HTR-8/SVneo (cell line): ENCODE measurements at places on chromosomes 3 and 15.
A peak's percentile ranks its signal among the peaks of the same experiment; 100 is the strongest.

GRCh38 chr3:62392626-62393292 lies 19.4 kb upstream of the FEZF2 start:
- DNase-seq, result no peak

DNA sequence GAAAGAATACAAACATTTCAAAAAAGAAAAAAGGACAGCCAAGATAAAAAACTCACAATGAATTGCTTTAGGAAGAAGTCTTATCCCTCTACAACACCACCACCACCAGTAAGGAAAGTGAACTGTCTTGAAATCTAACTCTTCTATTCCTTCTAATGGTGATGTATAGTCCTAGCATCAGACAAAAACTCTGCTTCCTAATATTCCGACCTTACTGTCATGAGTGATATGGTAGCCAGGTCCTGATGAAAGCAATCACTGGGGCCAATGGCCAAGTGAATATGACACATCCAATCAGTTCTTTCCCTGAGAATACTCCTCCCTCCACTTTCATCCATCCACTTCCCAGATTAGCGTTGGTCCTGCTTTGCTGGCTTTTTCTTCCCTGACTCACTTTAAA lies 14.8 kb downstream of the GK5 start:
- no peak for DNase-seq

DNA sequence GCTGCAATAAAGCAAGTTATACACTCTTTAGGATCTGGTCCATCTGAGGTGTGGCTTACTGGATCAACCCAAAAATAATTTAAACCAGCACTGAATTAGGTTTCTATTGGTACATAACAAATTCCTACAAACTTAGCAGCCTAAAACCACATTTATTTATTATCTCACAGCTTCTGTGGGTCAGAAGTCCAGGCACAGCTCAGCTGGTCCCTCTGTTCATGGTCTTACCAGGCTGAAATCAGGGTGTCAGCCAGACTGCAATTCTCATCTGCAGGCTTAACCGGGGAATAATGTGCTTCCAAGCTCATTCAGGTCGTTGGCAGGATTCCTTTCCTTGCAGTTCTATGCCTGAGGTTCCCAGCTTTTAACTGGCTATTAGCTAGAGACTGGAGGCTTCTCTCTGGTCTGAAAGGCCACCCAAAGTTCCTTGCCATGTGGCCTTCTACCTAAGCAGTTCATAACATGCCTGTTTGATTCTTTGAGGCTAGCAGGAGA lies 477.4 kb upstream of the WNT5A start:
- no peak for DNase-seq

- no peak for DNase-seq
These were observed 244.5 kb downstream of the OCA2 start for GRCh38 chr15:27854601-27855000.

GRCh38 chr15:22872936-22873701 lies 34.7 kb downstream of the NIPA2 start:
- peak; percentile 30 for DNase-seq

- no peak for DNase-seq
These were observed 27.6 kb upstream of the UBE2E2 start for GRCh38 chr3:23175341-23176083.

DNA sequence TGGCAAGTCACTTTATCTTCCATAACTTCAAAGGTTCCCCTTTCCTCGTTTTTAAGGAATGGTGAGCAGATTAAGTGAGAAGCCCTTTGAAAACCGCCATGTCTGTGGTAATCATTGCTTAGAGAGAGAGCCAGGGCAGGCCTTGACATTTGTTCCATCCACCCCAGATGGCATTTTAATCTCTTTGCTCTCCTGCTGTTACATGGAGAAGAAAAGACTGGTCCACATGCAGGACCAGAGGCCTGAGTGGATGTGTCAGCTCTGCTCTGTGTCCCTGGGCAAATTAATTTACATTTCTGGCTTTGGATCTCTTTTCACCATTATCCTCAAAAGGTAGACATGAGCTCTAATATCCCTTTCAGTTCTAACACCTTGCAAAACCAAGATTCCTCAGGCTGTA lies 157.3 kb upstream of the LPP start:
- DNase-seq, result no peak

GRCh38 chr3:53830944-53831343 lies 15.3 kb downstream of the CHDH start:
- no peak for DNase-seq

DNA sequence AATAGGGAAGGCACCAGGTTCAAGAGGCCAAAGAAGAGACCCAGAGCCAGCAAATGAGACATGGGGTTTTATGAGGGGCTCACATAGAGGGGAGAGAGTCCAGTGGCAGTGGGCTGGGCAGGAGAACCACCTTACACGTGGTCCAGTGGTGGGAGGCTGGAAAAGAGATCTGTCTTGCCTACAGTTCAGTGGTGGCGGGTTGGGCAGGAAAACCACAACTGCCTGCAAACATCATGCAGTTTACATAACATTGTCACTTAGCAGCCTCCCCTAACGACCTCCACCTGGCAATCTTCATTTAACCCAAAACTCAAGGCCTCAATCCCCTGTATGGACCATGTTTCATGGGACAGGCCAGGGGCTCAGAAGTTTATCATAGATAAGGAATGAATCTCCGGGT lies 29.1 kb downstream of the CRYGS start:
- no peak for DNase-seq

GRCh38 chr3:7382293-7383010 lies 521.5 kb downstream of the GRM7 start:
- DNase-seq, result no peak

- no peak for DNase-seq
These were observed 243.3 kb upstream of the TOPAZ1 start for GRCh38 chr3:43998370-43998835.

DNA sequence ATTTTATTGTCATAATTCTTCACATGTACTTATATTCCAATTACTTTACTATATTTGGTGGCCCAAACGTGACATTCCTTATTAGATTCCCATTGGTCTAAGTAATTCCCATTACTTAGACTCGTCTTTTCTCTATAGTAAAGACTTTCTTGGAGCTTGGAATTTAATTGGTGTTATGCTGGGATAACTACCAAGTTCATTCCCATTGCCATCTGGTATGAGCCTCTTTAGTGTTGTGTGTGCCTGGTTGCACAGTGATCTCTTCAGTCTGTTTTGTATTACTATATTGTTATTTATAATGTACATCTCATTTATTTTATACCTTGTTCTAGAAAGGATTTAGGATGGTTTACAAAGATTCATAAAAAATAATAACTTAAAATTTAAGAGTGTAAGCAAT lies 27.8 kb downstream of the TMEM108 start:
- DNase-seq, result no peak

GRCh38 chr15:80188251-80188650 lies 35.5 kb downstream of the FAH start:
- DNase-seq, result no peak

DNA sequence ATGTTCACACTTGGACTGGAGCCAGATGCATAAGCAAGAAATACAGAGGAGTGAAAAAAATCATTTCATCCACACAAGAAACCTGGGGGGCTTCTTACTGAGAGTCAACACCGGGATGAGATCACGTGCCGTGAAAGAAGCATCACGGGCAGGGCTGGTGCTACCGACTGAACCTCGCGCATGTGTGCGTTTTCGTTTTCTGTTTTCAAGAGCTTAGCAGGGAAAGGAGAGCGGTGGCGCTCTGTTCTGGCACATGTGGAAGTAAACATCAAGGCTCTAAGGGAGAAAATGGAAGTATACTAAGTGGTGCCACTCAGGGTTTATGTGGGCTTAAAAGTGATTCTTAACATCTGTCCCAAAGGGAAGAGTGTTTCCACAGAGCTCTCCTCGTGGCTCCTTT lies 55.9 kb downstream of the VGLL4 start:
- no peak for DNase-seq

GRCh38 chr3:177882124-177882648 lies 654.0 kb upstream of the KCNMB2 start:
- no peak for DNase-seq

GRCh38 chr3:115418583-115418982 lies 204.7 kb upstream of the GAP43 start:
- DNase-seq, result no peak

DNA sequence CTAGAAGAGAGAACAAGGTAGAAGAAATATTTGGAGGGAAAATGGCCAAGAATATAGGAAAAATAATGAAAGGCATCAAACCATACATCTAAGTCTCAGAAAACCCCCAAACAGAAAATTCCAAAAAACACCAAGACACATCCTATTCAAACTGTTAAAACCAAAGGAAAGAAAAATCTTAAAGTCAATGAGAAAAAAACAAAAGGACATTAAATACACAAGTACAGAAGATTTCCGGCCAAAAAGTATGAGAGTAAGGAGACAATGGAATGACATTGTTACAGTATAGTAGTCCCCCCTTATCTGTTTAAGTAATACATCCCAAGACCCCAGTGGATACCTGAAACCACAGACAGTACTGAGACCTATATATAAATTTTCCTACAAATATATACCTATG lies 18.8 kb downstream of the CLASP2 start:
- no peak for DNase-seq
